ENCODE measurements at places on chromosomes 5 and 9. TPM values are rescaled to one million over a fixed set of nuclear protein-coding genes. Genes with fewer than 3 reads are reported as not detected.
A peak's percentile ranks its signal among the peaks of the same experiment; 100 is the strongest.

The TXNDC8 gene
- not detected for total RNA-seq

The OBP2B gene
- not detected for total RNA-seq

DNA sequence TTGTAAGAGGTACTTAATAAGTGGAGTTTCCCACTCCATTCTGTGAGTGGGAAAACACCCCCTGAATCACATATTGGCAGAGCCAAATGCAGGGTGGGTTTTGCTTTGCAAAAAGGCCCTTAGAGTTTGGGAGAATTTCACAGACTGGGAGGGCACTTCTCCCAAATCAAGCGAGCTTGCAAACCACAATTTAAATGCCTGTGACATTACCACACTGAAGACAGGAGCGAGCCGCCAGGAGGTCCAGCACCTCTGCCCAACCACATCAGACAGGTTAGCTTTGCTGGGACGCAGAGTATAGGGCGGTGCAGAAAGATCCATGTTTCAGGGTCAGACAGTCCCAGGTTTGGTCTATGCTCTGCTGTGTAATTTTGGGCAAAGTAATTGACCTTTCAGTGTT, 2.3 kb downstream of the ALAD start:
- DNase-seq: no peak

DNA sequence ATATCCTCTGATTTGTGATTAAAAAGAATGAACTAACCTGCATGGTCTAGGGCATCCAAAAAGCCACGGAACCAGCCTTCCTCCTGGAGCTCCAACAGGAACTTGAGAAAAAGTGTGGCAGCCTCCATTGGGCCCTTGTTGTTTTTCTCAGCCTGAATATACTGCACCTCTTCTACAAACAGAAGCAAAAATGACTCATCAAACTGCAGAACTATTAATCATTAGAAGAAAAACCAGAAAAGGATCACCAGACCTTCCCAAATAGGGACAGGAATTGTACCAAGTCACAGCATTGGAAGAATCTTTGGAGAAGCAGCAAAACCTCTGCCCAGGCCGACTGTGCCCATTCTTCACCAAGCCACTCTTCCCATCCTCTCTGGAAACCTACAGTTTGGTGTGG, 25.2 kb downstream of the RIGI start:
- peak; percentile 84 for DNase-seq

GRCh38 chr9:81559709-81560108, 129.6 kb downstream of the TLE1 start:
- DNase-seq: peak; percentile 88

DNA sequence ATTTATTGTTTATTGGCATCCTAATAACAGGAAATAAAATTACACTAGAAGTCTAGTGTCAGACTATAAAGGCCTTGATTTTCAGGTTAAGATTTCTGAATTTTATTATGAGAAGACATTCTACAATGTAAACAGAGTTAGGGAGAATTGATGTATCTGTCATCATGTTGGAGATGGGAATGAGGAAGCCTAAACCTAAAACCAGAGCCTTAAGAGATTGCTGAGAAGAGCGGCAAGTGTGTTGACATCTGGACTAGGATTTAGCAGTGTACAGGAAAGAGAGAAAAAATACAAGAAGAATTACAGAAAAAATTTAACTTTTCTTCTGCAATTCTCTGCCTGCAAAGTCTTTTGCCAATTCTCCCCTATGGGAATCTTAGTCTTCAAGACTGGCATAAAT, 525.5 kb downstream of the NR2F1-AS1 start:
- DNase-seq: no peak

- no peak for DNase-seq
These were observed 75.7 kb downstream of the OLFM1 start for GRCh38 chr9:135163023-135163780.

The TMOD1 gene
- not detected for total RNA-seq

- DNase-seq: peak; percentile 8
These were observed 77.3 kb downstream of the SLC1A1 start for GRCh38 chr9:4567601-4568000.

- DNase-seq: no peak
These were observed 117.6 kb downstream of the PCSK1 start for GRCh38 chr5:96315431-96315830.

The TAF11L6 gene
- total RNA-seq: not detected

- DNase-seq: no peak
These were observed 4.6 kb downstream of the BARHL1 start for GRCh38 chr9:132586830-132587591.

DNA sequence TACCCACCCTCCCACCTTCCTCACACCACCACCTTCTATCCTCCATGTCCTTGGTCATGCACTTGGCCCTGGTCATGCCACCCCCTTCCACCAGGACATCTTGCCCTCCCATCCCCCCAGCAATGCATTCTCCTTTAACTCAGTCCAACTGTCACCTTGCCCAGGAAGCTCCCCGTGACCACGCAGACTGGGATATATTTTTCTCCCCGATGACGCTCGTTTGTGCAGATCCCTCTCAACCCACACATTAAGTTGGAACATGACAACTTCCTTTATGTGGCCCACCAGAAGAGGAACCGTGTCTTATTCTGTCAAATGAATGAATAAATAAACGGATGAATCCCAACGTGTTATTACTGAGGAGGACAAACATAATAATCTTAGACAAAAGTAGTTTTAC, 82.8 kb upstream of the TAS2R1 start:
- DNase-seq: no peak

DNA sequence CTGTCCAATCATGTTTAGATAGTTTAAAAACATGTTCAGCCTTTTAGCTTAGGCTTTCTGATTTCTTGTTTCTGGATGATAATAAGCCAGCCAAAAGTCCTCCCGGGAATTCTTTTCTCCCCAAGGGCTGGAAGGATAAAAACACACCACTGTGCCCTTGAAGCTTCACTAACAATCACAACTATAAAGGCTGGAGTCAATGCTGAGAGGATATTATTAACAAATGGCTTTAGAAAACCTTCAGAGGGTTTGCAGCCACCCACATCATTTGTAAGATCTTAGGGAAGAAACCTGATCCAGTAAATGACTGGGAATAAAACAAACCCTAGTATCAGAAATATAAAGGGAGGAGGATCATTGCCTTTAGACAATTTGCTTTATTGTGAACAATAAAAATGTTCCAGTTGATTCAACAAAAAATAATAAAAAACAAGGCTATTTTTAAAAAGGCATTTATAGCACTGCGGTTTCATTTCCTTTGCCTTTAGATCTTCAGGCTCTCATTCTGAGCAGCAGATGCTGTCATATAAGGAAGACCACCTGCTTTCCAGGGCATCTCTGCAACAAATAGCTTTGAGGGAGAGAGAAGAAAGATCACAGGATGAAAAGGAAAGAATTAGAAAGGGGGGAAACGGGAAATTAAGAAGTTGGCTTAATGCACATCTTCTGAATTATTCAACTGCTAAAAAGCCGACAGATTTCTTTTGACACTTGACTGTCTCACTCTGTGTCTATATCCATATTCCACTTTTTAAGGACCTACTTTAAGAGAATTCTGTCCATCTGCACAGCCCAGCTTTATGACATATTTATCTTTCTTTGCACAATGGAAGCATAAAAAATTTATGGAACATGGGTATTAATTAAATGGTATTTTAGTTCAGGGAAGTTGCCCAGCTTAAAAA, 277.2 kb upstream of the SLC24A2 start:
- no peak for DNase-seq

The PCDHAC1 gene
- total RNA-seq: 1.7 TPM

GRCh38 chr9:128109050-128109709, 18.3 kb downstream of the PTGES2 start:
- DNase-seq: no peak

DNA sequence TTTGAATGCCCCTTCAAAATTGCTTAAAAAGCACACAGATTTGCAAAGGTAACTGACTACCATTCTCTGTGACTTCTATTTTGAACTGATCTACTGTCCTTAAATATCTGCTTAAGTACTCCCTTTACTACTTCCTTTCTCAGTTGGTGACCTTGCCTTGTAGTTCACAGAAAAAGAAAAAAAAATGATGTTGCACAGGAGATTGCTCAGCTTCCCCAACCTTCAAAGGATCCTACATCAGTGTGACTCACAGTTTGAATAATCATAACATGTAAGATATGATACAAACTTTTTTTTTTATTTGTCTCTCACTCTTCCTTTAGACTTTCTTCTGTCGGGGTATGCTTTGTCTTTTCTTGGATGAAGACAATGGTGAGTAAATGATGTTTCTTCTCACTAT, 1029.6 kb downstream of the CDH12 start:
- DNase-seq: peak; percentile 71

GRCh38 chr5:65819905-65820240, 97.9 kb downstream of the NLN start:
- DNase-seq: no peak

- DNase-seq: peak; percentile 56
These were observed 37.1 kb downstream of the PRDM6 start for GRCh38 chr5:123125962-123126732.

GRCh38 chr5:31823472-31823871, 184.5 kb downstream of the PDZD2 start:
- DNase-seq: no peak

The SLC6A7 gene
- not detected for total RNA-seq

The GMCL2 gene
- total RNA-seq: not detected

The RETREG1 gene
- total RNA-seq: 0.53 TPM

DNA sequence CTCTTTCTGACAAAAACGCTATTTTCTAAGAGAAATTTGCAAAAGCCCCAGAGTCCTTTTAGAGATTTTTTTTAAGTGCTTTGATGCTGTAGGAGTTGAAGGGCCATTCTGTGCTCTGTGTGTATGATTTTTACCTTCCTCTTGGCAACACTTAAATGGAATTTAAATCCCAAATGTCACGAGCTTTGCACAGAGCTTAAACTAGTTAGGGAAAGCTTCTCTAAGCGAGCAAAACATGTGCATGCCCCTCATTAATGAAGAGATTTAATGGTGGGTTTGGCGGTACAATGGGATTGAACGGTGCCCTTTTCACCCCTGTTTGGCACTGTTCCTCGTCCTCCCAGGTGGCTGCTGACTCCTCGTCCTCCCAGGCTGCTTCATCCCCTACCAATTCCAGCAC, 220.7 kb downstream of the DRD1 start:
- DNase-seq: no peak

The RNF183 gene
- total RNA-seq: 0.38 TPM

The TAF9 gene
- 150 TPM for total RNA-seq

DNA sequence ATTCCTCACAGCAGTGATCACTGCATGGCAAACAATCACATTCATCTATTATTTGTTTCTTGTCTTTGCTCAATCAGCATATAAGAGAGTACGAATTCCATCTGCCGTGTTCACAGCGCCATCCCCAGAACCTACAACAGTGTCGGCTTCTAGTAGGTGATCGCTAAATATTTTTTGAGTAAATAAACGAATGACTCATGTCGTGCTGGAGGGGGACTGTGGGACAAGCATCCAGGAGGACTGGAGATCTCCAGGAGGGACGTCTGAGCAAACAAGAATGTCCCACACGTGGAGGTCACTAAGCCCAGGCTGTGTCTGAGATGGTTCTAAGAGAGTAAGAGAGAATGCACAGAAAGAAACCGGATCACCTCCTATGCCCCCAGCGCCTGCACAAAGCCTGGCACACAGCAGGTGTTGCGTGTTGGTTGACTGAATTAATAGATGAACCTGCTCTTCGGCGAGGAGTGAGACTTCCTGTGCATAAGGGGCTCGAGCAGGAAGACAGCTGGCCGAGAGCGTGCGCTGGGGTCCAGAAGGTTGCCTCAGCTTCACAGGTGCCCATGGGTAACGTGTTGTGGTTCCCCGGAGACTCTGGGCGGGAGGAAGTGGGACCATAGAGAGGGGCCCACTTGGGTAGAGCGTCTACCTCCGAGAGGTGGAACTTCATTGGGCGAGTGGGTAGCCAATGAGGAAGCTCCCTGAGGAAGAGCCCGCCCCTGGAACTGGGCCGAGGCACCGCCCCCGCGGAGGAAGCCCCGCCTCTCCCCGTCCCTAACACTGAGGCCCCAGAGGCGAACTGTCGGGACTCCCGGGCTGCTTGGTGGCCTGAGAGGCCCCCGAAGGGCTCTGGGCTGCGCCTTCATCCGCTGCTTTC, 193.0 kb downstream of the MELK start:
- DNase-seq: peak; percentile 24

The MARCOL gene
- total RNA-seq: not detected

DNA sequence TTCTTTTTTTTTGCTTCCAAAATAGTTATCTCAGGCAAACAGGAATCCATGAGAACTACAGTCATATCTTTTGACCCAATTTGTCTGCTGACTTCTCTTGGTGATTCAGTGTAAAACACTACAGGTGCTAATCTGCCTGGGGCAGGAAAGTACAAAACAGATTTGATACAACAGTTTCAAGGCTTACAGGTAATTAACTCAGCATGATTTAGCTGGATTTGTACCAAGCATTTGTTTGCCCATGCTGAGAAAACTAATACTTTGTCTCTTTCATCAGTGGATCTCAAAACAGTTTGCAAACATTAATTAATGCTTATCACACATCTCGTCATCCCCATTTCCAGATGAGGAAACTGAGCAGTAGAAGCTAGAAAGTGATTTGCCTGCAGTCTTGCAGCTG, 312.5 kb upstream of the SEMA6A start:
- peak; percentile 15 for DNase-seq

GRCh38 chr5:149277801-149278200, 6.1 kb downstream of the AFAP1L1 start:
- DNase-seq: no peak

- no peak for DNase-seq
These were observed 15.6 kb upstream of the COL5A1 start for GRCh38 chr9:134626069-134626423.

GRCh38 chr5:158899792-158900191, 199.9 kb downstream of the EBF1 start:
- DNase-seq: no peak

DNA sequence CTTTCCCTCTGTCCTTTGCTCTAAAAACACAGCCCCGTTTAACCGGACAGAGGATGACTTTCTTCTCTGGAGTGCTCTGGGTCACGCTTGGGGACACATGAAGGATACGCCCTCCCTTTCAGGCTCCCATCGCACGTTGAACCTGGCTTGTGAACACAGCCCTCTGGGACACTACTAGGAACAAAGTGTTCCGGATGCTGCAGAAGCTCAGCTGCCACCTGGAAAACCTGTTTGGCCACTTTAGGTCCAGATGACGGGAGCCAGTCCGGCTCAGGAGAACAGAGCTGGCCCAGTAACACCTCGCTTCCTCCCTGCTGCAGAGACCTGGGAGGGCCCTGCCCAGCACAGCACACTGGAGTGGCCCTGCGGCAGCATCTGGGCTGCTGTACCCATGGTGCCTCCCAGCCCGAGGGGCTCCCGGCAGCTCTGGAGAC, 60.1 kb downstream of the GADD45G start:
- DNase-seq: peak; percentile 23

DNA sequence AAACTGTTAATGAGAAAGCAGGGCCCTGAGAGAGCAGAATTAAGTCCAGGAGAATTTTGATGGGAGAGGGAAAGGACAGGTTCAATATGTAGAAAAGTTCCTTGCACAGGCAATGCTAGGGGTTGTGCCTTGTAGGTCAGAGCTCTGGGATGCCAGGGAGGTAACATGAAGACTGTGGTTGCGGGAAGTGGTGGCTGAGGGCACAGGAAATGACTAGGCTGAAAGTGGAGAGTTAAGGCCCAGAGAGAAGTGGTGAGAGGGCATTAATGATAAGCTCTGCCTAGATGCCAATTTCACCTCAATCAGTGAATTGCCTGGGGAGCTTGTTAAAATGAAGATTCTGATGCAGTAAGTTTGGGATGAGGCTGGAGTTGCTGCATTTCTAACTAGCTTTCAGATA, 31.5 kb upstream of the PPP3R2 start:
- no peak for DNase-seq

GRCh38 chr5:43017428-43017815, 22.7 kb downstream of the ANXA2R start:
- DNase-seq: no peak

All from bronchial epithelial cell (primary cell).